ENCODE measurements at places on chromosomes 2 and 18.

- DNase-seq, result no peak
Measured at GRCh38 chr18:27750014-27750413, 426.9 kb downstream of the CDH2 start.

DNA sequence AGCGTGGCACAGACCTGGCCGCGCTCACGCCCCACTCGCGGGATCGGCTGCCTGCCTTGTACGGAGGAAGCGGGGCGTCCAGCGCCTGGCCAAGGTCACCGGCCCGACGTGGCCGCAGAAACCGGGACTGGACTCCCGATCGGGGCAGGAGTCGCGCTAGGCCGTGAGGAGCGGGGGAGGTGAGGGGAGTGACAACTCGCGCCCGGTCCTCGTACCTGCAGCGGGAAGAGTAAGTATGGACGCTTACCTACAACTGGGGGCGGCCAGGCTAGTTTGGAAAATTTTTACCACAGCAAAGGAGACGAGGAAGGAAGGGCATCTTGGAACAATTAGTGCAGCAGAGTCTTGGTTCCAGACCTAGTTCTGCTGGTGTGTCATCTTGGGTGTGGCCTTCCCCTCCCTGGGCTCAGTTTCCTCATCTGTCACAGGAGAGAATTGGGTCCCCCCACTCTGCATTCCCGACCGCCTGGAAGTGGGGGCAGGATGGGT lies 693 bp downstream of the UBE2F start:
- DNase-seq, result no peak

DNA sequence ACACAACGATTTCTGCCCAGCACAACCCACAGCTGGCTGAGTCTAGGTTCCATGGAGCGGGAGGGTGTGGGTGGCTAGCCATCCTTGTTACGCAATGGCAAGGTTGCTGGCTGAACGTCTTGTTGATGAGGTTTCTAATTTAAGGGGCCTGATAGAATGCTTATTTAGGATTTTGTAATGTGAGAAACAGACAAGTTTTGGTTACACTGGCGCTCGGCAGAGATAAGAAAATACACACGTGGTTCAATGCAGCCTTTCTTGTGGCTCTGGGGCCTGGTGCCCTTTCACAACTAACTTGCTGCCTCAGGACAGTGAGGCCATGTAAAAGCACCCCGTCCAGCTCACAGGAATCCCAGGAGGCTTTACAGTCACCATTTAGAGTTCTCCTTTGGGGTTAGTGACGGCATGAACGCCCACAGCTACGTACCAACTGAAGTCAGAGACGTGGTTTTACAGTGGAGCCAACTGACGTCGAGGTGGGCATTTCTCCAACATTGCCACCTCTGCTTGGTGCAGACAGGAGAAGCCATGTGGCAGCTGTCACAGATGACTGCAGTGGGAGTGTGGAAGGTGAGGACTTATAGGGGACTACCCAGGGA lies 29.7 kb upstream of the PIEZO2 start:
- no peak for DNase-seq

DNA sequence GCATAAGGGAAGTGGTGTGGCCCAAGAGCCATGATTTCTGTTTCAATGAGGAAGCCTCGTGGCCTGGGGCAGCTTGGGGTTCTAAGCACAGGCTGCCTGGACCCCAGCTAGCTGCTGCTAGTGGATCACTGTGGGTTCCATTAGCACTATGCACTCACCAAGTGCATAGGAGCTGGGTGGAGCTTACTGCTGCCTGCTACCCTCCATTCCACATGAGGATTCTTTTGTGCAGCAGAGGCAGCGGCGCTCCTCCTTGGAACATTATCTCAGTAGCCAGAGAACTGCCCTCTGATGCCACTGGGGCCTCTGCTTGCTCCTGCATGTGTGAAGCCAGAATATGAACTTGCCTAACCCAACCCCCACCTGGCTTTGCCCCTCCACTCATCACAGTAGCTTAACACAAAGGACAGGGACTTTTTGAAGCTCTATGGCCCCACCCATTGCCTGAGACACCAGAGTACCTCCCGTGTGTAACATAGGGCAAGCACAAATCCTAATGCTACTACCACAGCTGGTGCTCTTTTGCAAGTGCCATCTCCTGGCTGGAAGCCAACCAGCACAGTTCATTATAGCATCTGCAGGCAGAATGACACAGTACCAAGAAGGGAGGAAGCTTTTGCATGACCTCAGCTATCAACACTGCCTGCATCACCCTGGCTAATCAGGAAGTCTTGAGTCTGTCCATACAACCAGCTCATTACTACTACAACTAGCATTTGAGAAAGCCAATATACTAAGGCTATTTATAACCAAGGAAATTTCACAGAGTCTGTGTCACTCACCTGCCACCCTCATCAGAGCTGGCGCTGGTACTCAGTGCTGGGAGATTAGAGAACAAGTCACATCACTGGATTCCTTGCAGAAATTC lies 297.0 kb upstream of the GULP1 start:
- no peak for DNase-seq

GRCh38 chr2:131425231-131425941 lies 50.5 kb upstream of the TUBA3D start:
- no peak for DNase-seq

DNA sequence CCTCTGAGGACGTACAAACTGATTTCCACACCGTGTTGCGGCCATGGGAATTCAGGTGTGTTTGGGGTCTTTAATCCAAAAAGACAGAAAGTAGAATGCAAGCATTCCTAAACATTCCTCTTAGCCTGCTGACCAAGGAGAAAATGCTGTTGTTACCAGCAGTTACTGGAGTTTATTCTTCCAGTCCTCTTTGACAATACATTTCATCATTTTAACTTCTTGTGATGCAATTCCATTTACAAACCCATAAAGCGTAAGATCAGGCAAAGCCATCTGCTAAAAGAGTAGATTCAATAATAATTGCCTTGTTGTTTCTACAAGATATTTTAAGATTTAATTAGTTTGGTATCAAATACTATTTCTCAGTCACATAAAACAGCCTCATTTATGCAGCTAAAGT lies 32.7 kb downstream of the SPIRE1 start:
- no peak for DNase-seq

- no peak for DNase-seq
Measured at GRCh38 chr2:121335294-121336290, 50.6 kb upstream of the TFCP2L1 start.

DNA sequence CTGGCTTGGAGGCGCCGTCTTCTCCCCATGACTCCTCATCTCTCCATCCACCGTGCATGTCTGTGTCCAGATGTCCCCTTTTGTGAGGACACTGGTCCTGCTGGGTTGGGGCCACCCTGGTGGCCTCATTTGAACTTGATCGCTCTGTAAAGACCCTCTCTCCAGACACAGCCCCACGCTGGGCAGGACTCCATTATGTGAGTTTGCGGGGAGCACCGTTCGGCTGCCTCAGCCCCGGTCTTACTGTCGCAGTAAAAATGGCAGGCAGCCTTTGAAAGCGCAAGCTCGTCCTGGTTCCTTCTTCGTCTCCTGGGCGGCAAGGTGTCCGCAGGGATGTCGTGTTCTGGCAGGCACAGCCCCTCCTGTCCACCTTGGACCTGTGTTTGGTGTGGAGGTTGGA lies 17.7 kb downstream of the NFATC1 start:
- DNase-seq, result no peak

DNA sequence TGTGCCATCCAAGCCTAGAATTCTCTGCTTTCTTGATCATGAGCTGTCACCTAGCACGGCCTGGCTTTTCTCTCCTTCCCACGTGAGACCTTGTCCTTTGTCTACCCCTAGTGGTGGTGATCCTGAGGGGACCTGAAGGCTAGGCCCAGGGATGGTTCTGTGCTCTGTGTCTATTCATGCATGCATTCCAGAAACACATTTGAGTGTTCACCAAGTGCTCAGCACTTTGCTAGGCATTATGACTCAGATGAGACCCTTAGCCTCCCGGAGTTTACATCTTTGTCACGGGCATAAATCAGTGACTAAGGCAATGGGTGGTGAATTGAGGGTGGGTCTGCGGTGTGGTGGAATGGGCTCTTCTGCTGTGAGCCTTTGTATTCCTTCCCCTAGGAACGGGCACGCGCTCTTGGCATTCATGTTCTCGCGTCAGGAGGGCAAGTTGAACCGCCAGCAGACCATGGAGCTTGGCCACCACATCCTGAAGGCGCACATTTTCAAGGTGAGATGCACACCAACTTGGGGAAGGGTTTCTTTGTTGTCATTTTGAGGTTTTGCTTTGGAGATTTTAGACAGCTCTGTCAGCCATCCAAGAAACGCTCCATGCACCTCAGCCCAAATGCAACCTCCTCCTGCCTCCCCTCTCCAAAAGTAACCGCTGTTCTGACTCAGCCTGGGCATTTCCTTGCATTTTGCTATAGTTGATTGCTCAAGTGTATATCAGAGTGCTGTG lies 100.9 kb downstream of the WDSUB1 start:
- no peak for DNase-seq

- no peak for DNase-seq
Measured at GRCh38 chr2:165281387-165281786, 42.2 kb downstream of the SCN2A start.

- DNase-seq, result no peak
Measured at GRCh38 chr2:209236377-209236776, 187.5 kb upstream of the MAP2 start.

GRCh38 chr2:136356125-136357006 lies 238.4 kb upstream of the CXCR4 start:
- no peak for DNase-seq

DNA sequence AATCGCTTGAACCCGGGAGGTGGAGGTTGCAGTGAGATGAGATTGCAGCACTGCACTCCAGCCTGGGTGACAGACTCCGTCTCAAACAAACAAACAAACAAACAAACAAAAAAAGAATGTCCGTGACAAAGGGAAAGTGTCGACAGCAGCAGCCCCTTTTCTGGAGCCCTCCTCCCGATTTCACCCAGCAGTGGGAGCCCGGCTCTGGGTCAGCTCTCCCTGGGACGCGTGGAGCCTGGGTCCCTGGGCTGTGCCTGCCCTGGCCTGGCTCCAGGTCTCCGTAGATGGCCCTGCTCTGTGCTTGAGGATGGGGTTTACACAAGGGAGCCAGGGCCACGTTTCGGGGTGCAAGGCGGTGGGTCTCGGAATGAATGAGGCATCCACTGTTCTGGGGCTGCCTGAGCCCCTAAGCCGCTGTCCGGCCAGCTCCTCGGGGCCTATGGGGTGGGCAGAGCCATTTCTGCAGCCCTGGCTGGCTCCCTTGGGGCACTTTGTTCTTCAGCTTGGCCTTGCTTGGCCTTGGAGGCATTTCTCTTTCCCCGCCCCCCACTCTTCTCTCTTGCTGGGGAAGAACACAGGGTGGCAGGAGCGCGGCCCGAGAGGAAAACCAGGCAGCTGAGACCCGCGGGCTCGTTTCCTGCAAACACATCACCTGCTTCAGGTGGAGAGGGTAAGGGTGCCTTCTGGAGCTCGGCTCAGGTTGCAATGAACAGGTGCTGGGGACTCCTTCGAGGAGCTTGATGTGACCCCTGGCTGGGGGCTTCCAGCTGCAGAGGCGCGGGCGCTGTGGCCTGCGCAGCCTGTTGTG lies 29.1 kb downstream of the RTP5 start:
- no peak for DNase-seq

GRCh38 chr2:28102455-28102874 lies 211.9 kb downstream of the BABAM2 start:
- DNase-seq, result no peak

DNA sequence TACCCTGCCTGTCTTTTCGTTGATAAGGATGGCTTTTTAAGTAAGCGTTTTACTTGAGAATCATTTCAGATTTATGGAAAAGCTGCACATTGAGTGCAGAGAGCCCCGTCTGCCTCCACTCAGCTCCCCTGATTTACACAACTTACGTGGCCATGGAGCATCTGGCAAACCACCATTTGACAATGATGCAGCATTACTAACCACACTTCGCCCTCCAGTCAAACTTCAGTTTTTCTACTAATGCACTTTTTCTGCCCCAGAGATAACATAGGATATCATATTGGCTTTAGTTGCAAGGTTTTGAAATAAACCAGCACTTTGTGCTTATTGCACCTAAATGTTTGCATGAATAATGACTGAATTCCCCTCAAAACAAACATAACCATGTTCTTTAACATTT lies 165.1 kb upstream of the TPO start:
- no peak for DNase-seq

DNA sequence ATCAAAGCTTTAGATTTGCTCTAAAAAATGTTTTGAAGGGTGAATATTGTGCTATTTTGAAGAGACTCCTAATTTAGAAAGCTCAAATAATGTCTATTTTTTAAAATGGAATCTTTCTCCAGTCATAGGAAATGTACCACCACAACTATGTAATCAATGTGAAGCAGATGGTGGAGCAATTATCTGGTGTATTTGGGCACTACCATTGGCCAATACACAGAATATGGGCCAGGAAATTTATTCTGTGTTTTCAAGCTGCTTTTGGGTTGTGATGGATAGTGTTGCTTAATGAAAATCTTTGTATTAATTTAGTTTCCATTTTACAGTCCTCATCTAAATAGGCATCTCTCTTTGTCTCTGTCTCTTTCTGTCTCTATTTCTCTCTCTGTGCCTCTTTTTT lies 17.1 kb upstream of the VWC2L start:
- no peak for DNase-seq

- DNase-seq, result no peak
Measured at GRCh38 chr2:232132181-232132580, 170.7 kb downstream of the DIS3L2 start.

GRCh38 chr2:207163053-207163755 lies 2.5 kb downstream of the KLF7 start:
- no peak for DNase-seq

GRCh38 chr2:166372046-166372445 lies 3.7 kb downstream of the SCN9A start:
- DNase-seq, result no peak

GRCh38 chr2:162230761-162231160 lies 12.5 kb downstream of the FAP start:
- DNase-seq, result no peak

DNA sequence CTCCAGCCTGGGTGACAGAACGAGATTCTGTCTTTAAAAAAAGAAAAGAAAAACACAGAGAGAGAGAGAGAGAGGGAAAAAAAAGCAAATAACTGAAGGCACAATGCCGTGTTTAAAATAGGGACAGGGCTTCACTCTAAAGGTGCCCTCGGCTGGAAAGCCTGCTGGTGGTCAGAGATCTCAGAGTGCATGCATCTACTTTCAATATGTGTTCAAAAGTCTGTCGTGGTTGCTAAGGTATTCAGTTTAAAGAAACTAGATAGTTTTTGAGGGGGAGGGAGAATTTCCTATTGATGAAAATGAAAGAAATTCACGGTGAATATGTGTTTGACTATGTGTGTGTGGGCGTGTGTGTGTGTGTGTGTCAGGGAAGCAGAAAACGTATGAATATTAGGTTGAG lies 11.0 kb upstream of the CBLN2 start:
- no peak for DNase-seq

GRCh38 chr2:65227020-65227455 lies 593 bp upstream of the ACTR2 start:
- DNase-seq, result no peak

DNA sequence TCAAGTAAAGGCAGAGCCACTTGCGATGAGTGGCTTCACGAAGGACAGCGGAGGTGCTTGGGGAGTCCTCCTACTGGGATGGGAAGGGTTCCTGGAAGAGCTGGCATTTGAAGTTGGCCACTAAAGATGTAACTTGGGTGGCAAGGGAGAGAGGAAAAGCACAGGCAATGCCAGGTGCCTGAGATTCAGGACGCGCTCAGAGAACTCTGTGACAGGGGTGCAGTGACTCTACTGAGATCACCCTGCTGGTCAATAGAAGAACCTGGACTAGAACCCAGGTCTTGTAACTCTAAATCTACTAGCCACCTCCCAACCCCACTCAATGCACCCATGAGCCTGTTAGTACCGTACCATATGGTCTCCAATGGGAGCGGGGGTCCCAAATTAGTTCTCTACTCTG lies 5.4 kb upstream of the GRHL1 start:
- DNase-seq, result no peak

GRCh38 chr18:23106575-23106974 lies 28.7 kb upstream of the CABLES1 start:
- DNase-seq, result no peak

GRCh38 chr2:136363470-136363869 lies 245.5 kb upstream of the CXCR4 start:
- DNase-seq, result no peak
